ENCODE measurements at places on chromosomes 4 and X. TPM values are rescaled to one million over a fixed set of nuclear protein-coding genes. Genes with fewer than 3 reads are reported as not detected.

- peak; percentile 52 for DNase-seq
These were observed 24.1 kb downstream of the ZCCHC12 start for GRCh38 chrX:118847676-118848075.

- no peak for DNase-seq
These were observed 2.7 kb downstream of the DOCK11 start for GRCh38 chrX:118498351-118498750.

DNA sequence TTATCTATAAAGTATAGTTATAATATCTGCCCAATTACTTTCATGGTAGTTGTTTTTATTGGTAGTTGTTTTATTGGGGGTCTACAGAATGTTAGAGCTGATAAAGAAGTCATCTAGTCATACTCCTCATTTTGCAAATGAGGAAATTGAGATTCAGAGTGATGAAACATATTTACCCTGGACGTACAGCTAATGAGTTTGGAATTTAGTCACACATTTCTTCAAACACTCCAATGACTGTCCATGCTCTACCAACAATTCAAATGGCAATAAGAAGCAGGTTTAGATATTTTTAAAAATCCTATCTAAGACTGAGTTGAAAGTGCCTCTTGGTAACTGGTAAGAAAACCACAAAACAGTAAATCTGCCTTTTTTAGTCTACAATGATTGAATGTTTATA is 98.2 kb downstream of the MAGEC1 start:
- DNase-seq: no peak

DNA sequence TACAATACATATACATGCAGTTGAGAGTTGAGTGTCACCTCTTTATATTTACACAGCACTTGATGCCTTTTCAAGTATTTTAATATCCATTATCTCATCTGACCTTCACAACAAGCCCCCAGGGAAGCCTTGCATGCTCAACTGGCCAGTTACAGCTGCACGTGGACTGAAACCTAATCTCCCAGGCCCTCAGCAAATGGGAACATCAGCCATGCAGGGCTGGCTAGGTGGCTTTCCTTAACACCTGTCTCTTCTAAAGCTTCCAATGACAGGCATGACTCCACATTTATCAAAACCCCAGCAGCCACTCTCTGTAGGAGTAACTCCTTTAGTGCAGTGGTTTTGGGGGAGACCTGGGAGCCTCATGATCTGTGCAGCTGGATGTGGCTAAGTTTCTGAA is 56.4 kb downstream of the PHKA2 start:
- no peak for DNase-seq

VEGFD gene
- total RNA-seq: 0.05 TPM
